Colonic mucosa (tissue), 4 donors: ENCODE measurements at places on chromosomes 12 and 14. TPM values are rescaled to one million over a fixed set of nuclear protein-coding genes. Genes with fewer than 3 reads are reported as not detected.
A peak's percentile ranks its signal among the peaks of the same experiment; 100 is the strongest.

GRCh38 chr12:22799503-22799902 lies 174.5 kb downstream of the ETNK1 start:
- DNase-seq = no peak

- no peak for DNase-seq
These were observed 161.8 kb upstream of the SLC38A2 start for GRCh38 chr12:46534327-46534840.

DNA sequence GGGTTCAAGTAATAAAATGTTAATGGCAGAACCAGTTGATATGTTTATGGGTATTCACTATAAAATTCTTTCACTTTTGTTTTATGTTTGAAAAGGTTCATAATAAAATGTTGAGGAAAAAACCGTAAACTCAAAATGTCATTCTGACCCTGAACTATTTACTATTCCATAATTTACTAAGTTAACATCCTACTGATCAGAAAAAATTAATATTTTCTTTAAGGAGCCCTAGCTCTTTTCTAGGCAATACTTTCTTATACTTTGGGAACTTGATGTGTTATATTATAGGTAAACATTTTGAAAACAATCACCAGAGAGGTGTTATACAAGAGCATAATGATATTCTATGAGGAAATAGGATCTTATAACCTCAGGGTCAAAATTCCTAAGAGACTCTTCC lies 334.6 kb downstream of the ZFP36L1 start:
- no peak for DNase-seq

GRCh38 chr14:58415636-58416547 lies 11.4 kb downstream of the TIMM9 start:
- no peak for DNase-seq

EFS gene
- total RNA-seq = 1.1 TPM

DNA sequence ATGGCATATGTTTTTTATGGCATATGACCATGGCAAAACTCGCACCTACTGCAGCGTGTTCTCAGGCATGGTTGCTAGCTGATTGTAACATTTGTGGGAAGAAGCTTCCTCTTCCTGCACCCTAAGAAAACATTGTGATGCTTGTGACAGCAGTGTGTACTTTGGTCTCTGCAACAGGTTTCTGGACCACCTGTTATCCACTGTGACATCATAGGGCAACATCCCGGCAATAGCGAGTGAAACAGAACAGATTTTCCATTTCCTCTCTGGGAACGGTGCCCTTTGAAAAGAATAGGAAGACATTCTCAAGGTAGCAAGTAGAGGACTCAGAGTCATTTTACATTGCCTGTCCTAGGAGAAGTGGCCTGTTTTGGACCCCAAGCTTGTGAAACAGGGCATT lies 135.4 kb upstream of the TRHDE start:
- DNase-seq = no peak

- DNase-seq = peak; percentile 52
These were observed 3.6 kb downstream of the ZNF839 start for GRCh38 chr14:102323102-102323501.

DNA sequence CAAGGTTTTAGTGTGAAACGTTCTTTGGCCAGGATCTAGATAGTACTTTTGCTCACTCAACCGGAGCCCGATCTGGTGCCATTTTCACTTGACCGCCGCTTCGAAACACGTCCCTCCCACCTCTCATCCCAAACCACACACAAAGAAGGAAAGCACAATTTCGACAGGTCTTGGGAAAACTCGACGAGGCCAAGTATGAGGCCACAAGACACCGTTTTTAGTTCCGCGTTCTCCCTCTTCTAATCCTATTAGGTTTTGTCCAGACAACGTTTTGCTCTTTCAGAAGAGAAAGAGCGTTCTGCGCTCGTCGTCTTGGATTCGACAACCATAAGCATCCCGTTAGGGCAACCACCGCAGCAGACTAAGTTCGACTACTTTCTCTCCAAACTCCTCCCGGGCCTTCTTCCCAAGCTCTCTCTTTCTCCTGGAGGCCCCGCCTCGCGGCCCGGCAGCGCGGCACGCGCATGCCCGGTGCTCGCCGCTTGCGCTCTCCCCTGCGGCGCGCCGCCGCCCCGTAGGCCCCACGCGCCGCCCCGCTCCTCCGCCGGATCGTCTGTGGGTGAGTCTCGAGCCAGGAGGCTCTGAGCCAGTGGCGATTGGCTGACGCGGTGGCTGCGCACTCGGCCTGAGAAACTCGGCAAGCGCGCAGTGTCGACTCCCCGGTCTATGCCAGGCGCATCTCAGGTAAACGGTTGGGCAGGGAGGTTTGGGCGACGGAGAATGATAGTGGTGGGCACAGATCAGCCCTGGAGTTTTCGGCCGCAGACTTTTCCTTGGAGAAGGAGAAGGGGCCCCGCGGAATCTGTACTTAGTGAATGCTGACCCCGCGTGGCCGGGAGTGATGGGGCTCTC lies at the start of gene MIPOL1:
Gene MIPOL1, plus strand, starts transcription at position 517 of the 852 bp plus-strand sequence. CDS start 49,952 bp downstream, outside the sequence.
- peak; percentile 81 for DNase-seq

DNA sequence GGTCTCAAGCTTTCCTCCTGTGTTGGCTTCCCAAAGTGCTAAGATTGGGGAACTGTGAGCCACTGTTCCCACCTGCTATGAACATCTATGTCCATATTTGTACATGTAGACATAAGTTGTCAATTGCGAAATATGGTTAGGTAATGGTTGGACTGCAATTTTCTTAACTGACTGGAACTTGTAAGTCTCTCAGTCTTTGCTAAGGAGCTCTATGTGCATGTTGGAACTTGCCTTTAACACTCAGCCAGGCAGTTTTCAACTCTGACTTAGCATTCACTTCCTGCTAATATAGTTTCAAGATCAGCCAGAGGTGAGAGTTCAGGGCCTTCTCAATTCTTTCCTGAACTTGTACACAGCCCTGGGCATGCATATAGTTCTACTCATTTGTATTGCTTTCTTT lies 44.5 kb upstream of the EEA1 start:
- no peak for DNase-seq

DNA sequence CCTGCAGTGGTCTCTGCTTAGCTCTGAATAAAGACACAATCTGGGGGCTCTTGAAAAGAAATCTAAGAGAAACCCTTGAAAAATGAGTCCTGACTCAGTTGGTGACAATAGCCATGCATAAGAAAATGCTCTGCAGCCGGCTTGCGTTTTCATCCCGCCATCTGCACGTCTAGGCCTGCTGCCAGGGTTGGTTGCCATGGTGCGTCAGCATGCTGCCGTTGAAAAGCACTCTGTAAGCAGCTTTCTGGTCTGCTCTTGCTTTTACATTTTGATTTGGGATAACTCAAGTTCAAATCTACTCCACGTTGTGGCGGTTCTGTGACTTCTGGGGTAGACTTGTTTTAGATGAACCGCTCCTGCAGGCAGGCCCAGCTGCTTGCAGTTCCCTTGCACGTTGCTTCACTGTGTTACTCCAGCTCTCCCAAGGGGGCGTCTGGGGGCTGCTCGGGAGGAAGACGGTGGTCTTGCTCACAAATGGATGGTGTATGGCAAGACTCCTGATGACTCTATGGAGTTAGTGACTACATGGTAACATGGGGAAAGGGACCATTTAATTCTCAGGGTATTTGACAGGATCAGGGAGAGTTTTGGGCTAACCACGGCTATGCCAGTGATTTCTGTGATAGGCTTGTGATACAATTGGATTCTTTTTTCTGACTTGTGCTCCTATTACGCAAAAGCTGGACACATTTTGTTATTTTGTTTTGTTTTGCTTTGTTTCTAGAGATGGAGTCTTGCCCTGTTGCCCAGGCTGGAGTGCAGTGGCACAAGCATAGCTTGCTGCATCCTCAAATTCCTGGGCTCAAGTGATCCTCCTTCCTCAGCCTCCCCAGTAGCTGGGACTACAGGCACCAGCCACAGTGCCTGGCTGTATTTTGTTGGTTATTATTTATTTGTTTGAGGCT lies 15.8 kb downstream of the WNT5B start:
- DNase-seq = peak; percentile 69

GRCh38 chr12:7970475-7971252 lies 34.7 kb upstream of the SLC2A3 start:
- peak; percentile 76 for DNase-seq

GRCh38 chr12:11795913-11796459 lies 146.5 kb downstream of the ETV6 start:
- peak; percentile 69 for DNase-seq

GRCh38 chr14:50967790-50968189 lies 23.5 kb upstream of the PYGL start:
- no peak for DNase-seq

ADGRD1 gene
- 3.6 TPM for total RNA-seq

DNA sequence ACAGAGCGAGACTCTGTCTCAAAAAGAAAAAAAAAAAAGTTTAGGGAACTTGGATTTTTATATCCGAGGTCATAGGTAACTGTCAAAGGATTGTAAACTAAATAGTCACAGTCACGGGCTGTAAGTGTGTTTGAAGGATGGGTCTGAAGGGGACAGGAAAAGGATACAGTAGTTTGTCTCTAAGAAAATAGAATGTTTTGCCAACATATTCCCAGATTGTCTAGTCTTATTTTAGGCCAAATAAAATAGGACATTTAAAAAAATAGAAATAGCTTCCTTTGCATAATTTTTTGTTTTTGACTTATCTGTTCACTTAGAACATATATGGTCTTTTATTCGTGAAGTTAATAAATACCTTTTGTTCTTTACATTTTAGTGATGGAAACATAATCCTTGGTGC lies 24.2 kb upstream of the REP15 start:
- no peak for DNase-seq

ACOT6 gene
- total RNA-seq = not detected

OAS2 gene
- 3.2 TPM for total RNA-seq

GRCh38 chr12:26195250-26195640 lies at the start of gene SSPN:
TSS of gene SSPN (plus strand) at chr12:26195573. CDS start at chr12:26195673, 100 bp downstream.
- DNase-seq = peak; percentile 56

DNA sequence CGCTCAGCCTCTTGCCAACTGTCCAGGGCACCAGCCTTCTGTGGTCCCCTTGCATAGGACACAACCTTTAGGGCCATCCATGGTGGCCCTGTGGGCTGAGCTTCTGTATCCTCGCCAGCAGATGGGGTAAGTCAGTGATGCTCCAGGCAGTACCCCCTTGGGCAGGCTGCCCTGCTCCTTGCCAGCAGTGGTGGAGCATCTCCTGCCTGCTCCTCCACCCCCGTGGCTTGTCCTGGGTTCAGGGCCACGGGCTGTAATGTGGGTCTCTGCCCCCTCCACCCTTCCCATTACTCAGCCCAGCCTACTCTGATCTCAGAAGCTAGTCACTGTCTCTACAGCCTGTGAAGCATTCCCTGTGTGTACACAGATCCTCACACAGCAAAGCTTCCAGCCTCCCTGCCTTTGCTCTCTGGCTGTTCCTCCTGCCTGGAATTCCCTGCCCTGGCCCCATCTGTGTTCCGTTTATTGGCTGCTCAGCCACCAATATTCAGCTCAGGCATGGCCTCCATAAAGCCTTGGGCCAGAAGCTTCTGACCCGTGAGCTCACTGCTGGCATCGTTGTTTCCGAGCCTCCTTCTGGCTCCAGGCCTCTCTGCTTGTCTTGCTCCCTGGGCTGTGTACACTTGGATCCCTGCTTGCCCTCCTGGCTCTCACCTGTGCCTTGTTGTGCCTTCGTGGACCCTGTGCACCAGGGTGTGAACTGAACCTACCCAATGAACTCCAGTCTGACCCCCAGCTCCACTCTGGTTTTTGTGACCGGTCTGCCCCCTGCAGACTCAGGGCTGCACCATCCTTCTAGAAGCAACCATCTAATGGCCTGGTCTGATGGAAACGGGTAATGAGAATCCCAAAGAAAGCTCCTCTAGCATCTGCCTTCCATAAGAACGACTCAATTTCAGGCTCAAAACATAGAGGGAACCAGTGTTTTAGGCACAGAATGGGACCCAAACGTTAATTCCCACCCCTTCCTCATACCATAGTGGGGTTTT lies 177.0 kb upstream of the PRMT8 start:
- DNase-seq = no peak

GRCh38 chr14:22084393-22085281 lies 411.0 kb upstream of the OR4E1 start:
- DNase-seq = peak; percentile 30

DNA sequence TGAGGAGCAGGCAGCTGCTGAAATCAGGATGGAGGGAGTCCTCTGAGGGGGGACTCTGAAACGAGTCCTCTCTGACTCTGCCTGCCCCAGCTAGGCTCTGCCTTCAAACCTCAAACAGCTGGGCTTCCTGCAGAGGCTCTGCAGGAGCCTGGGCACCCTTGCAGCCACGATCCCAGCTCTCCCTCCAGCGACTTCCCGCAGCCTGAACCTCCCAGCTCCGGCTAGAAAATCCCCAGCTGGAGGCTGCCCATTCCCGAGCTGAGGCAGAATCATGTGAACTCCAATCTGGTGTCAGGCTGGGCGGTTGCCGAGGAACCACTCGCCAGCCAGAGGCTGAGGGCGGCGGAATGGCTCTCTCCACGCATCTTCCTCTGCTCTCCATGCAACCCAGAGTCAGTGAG lies at the start of gene GPR68:
Gene GPR68, minus strand, starts transcription at position 204 of the 401 bp plus-strand sequence. CDS start 9,654 bp downstream, outside the sequence.
- peak; percentile 46 for DNase-seq

- DNase-seq = no peak
These were observed 201.5 kb upstream of the TBX3 start for GRCh38 chr12:114885501-114885900.

DNA sequence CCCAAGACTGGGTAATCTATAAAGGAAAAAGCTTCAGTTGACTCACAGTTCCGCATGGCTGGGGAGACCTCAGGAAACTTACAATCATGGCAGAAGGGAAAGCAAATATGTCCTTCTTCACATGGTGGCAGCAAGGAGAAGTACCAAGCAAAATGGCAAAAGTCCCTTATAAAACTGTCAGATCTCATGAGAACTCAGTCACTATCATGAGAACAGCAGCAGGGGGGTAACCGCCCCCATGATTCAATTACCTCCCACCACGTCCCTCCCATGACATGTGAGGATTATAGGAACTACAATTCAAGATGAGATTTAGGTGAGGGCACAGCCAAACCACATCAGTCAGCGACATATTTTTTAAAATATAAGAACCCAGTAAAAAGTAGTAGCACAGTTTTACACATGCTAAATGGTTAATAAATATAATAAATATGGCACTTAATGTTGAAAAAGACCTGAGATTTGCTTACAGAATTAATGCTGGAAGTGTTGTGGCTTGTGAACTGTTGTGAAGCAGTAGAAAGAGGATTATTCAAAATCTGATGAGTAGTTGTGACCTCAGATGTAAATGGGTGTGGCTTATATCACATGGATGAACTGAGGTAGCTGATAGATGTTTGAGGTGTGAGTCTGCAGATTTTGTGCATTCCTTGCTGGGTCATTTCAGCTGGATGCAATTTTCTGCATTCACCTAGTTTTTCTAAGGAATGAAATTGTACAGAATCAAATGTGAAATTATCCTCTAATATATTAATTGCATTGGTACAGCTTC lies 46.9 kb upstream of the CHPT1 start:
- no peak for DNase-seq

LTA4H gene
- 71.4 TPM for total RNA-seq

GRCh38 chr14:87756661-87757060 lies 236.3 kb downstream of the GALC start:
- DNase-seq = no peak
